ENCODE measurements at places on chromosomes 1 and 21. TPM values are rescaled to one million over a fixed set of nuclear protein-coding genes. Genes with fewer than 3 reads are reported as not detected.

GRCh38 chr1:150895618-150896017 is 8.7 kb downstream of the CTXND2 start:
- DNase-seq, result no peak

DNA sequence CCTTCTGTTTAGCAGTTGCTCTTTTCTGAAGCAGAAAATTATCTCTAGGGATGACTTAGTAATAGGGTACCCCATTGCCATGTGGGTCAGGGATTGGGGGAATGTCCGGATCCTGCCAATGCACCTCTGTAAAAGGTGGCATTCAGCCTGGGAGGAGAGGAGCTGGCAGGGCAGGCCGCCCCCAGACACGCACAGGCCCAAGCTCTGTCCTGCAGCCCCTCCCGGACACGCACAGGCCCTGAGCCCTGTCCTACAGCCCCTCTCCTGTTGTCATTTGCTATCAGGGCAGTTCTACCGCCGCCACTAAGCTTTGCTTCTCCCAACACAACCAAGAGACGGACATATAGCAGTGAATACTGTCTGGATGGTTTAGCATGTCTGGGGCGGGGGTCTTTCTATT is 219.1 kb downstream of the SDCCAG8 start:
- DNase-seq, result no peak

DNA sequence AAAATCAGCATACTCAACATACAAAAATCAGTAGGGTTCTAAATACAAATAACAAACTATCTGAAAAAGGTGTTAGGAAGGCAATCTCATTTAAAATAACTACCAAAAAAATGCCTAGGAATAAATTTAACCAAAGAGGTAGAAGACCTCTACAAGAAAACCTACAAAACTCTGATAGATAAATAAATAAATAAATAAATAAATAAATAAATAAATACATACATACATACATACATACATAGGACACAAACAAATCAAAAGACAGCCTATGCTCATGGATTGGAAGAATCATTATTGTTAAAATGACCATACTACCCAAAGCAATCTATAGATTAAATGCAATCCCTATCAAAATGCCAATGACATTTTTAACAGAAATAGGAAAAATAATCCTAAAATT is 194.7 kb downstream of the BARHL2 start:
- DNase-seq, result no peak

GRCh38 chr1:3105167-3105863 is 36.3 kb downstream of the PRDM16 start:
- no peak for DNase-seq

The BRINP3 gene
- not detected for total RNA-seq

DNA sequence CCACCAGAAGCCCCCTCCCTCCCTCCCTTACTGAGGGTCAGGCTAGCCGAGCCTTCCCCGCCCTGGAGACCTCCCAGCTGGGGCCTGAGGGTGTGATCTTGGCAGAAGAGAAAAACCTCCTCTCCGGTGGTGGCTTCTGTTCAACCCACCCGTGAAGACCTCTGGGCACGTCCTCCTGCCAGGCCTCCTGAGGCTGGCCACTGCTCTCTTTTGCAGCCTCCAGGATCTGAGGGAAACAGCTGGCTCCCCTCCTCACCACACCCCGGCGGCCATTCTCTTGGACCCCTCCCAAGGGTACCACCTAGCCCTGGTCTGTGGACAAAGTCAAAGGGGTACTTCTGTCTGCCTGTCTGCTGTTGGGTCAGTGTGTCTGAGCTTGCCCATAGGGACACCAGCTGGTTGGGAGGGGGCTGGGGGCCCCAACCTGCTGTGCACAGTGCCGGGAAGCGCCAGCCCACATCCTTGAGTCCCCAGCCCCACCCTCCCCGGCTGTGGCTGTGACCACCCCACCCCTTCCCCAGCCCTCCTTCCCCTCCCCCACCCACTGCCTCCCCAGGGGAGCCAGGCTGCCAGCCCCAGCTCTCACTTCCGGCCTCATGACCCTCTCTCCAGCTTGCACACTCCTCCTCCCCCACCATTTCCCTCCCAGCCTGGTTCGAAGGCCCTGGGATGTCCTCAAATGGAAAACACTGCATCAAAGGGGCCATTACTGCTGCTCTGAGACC is 48.1 kb downstream of the AHDC1 start:
- no peak for DNase-seq

- DNase-seq, result no peak
These were observed 48.1 kb downstream of the STUM start for GRCh38 chr1:226596531-226597165.

The CACHD1 gene
- 4.2 TPM for total RNA-seq

DNA sequence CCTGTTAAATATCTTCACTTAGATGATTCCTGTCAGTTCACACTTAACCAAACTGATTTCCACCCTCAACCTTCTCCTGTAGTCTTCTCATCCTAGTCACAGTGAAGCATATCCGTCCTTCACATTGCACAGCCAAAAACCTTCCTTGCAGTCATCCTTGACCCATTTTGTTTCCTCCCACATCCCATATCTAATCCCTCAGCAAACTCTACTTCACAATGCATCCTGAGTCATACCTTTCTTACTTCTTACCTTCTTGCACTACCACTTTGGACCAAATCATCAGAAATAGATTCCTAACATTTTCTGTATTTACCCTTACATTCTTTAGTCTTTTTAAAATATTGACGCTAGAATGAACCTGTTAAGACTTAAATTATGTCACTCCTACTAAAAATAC is 86.9 kb downstream of the OLFML2B start:
- DNase-seq, result no peak

GRCh38 chr1:7719468-7720094 is 51.5 kb upstream of the VAMP3 start:
- no peak for DNase-seq

- DNase-seq, result no peak
These were observed 6.7 kb downstream of the ASH1L start for GRCh38 chr1:155555915-155556314.

- DNase-seq, result no peak
These were observed 3.0 kb downstream of the SRP9 start for GRCh38 chr1:225780630-225781029.

The SDE2 gene
- total RNA-seq, result 53.7 TPM

DNA sequence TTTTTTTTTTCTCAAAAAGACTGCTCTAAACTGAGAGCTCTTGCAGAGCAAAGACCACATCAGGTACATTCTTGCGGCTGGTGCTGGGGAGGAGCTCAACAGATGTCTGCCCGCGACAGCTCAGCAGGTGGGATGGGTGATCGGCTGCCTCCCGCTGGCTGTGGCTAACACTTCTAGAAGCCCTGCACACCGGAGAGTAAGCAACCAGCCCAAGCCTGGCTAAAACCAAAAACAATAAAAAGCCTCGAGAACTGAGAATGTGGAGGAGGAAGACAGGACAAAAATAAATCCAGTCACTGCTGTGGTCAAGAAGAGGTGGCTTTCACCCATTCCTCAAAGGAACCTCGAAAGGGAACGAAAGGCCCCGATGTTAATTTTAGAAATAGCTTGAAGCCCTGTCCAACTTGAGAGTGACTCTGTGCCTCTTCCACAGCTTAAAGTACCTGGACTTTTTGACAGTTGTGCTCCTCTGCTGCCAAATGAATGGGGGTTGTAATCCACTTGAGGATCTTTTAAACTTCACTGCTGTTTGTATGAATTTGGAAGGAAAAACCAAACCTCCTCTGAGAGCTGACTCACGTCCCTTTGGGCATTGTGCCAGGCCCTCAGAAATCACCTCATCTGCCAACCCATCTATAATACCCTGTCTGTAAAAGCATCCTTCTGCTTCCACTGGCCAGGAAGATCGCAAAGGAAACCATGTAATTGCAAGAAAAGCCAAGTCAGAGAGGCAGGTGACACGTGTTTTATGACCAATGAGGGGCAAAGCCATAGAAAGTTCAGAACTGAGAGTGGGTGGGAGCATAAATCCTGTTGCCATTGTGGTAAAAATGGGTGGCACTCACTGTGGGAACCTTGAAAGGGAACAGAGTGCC is 78.6 kb downstream of the KCNN3 start:
- DNase-seq, result no peak

DNA sequence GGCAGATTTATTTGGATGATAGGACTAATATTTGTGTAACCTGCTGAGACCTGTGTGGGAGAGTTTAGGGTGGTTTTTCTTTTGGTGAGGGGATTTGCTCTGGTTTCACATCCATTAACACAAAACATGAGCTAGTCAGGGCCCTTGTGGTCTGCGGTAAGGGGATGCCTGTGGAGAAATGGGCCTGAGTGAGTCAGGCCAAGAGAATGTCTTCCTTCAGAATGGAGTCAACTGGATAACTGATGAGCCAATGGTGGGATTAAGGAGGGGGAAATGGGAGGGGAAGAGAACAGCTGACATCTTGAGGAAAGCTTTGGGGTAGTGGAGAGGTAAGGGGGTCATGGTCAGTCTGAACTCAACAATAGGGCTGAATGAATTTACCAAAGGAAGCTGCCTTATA is 13.9 kb downstream of the WNT2B start:
- DNase-seq, result no peak

The TMEM167B gene
- total RNA-seq, result 15.4 TPM

The LCE2A gene
- not detected for total RNA-seq

- no peak for DNase-seq
These were observed 67.9 kb downstream of the MDM4 start for GRCh38 chr1:204583909-204584632.

The GNG4 gene
- total RNA-seq, result not detected

DNA sequence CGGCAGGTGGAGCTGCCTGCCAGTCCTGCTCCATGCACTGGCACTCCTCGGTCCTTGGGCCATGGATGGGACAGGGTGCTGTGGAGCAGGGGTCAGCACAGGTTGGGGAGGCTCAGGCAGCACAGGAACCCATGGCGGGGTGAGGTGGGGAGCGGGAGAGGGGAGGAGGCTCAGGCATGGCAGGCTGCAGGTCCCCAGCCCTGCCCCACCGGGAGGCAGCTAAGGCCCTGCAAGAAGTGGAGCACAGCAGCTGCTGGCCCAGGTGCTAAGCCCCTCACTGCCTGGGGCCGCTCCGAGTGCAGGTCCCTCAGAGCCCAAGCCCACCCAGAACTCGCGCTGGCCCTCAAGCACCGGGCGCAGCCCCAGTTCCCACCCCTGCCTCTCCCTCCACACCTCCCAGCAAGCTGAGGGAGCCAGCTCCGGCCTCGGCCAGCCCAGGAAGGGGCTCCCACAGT is 691 bp upstream of the GBP5 start:
- no peak for DNase-seq

DNA sequence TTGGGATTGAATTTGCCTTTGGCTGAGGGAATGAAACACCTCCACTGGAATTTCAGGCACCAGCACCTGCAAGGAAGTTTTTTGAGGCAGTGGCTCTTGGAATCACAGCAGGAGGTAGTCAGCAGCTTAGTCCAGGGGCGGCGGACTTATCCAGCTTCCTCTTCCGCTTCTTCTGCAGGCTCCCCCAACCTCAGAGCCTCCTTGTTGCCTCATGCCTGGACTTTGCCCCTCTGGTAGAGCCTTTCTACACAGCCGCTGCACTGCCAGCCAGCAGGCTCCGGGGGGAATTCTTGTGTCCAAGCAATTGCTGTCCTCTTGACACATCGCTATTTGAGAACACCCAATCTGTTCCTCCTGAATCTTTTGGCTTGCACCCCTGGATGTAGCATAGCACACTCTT is 4.4 kb upstream of the RHEX start:
- peak; percentile 57 for DNase-seq

DNA sequence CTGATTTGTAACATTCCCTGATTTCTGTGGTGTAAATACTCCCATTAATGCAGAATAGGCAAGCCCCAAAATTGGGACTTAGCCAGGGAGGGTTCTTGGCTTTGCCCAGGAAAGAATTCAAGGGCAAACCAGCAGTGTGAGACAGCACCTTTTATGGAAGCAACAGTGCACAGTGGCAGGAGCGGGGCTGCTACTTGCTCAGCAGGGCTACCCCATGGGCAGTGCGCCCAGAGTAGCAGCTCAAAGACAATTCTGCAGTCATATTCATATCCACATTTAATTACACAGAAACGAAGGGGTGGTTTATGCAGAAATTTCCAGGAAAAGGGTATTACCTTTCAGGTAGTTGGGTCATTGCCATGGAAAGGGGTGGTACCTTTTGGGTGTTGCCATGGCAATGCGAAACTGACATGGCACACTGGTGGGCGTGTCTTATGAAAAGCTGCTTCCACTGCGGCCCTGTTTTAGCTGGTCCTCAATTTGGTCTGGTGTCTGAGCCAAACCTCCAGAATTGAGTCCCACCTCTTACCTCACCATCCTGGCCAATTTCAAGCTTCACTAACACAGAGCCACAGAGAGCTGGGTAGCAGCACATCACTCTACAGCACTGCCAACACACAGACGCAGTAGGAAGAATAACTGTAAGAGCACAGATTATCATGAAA is 35.9 kb downstream of the FHAD1 start:
- no peak for DNase-seq

The NFASC gene
- 5.4 TPM for total RNA-seq

GRCh38 chr1:60596791-60597750 is 485.3 kb upstream of the NFIA start:
- no peak for DNase-seq

- no peak for DNase-seq
These were observed 1.3 kb downstream of the NPHP4 start for GRCh38 chr1:5990913-5991312.

The MT1HL1 gene
- total RNA-seq, result not detected

DNA sequence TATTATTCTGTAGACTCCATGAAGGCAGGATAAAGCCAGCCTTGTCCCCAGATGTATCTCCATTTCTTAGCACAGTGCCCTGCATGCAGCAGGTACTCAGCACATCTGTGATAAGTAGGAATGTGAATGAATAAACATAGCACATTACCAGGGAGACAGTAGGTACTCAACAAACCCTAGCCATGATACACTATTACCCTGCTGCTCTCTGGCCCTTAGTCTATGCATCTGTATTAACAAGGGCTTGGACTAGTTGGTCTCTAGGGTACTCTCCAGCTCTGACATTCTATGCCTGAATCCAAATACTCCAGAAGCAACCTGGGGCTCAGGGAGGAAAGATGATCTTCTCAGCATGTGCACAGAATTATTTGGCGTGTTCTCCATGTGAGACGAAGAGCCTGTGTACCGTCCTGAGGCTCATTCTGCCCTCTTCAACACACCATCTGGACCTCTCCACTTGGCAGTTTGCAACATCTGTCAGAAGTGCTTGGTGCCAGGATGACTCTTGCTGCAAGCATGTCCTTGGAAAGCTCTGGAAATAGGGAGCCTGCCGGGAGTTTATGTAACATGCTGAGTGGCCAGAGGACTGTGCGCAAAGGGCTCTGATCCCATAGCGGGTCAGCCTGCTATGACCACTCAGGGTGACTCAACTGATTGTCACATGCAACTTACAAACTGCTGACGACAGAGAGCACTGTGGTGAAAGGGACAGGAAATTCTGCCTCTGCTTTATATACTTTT is 228.2 kb upstream of the USP24 start:
- no peak for DNase-seq

The CAPZB gene
- total RNA-seq, result 43.2 TPM

- DNase-seq, result no peak
These were observed 89.3 kb downstream of the SIM2 start for GRCh38 chr21:36788120-36788638.

The SPRR1A gene
- not detected for total RNA-seq

The KANK4 gene
- 4.6 TPM for total RNA-seq

The LRRC38 gene
- total RNA-seq, result not detected
